Nephron progenitor cell (in vitro differentiated cells): ENCODE measurements at places on chromosomes 16 and 17.

DNA sequence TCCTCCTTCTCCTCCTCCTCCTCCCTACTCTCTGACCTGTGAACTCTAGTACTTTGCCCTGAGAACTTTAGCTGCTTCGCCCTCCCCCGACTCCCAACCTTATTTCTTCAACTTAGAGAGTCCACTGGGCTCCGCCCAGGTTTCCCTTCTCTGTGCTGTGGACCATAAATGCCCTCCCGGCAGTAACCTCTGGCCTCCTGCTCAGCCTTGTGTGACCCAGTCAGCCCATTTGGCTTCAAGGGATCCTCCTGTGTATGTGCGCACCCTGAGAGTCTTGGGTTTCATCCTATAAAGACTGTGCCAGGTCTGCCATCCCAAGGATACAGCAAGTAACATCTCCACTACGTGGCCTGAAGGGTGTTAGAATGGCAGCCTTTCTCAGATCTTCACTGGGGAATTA is 275.6 kb upstream of the C16orf82 start:
- DNase-seq = peak; percentile 61

- DNase-seq = no peak
Measured at GRCh38 chr16:85947230-85948137, 48.5 kb downstream of the IRF8 start.

DNA sequence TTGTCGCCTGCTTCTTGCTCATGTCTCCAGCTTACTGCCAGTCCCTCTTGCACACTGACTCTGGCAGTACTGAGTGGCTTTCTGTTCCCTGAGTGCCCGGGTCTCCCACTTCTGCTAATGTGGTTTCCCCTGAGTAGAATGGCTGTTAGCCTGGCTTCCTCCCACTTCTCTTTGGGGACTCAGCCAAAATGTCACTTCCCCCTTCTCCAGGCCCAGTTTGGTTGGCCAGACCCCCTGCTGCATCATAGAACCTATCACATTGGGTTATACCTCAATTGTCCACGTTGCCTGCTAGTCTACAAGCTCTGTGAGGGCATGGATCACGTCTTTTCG is 304.4 kb downstream of the HS3ST3B1 start:
- DNase-seq = no peak

DNA sequence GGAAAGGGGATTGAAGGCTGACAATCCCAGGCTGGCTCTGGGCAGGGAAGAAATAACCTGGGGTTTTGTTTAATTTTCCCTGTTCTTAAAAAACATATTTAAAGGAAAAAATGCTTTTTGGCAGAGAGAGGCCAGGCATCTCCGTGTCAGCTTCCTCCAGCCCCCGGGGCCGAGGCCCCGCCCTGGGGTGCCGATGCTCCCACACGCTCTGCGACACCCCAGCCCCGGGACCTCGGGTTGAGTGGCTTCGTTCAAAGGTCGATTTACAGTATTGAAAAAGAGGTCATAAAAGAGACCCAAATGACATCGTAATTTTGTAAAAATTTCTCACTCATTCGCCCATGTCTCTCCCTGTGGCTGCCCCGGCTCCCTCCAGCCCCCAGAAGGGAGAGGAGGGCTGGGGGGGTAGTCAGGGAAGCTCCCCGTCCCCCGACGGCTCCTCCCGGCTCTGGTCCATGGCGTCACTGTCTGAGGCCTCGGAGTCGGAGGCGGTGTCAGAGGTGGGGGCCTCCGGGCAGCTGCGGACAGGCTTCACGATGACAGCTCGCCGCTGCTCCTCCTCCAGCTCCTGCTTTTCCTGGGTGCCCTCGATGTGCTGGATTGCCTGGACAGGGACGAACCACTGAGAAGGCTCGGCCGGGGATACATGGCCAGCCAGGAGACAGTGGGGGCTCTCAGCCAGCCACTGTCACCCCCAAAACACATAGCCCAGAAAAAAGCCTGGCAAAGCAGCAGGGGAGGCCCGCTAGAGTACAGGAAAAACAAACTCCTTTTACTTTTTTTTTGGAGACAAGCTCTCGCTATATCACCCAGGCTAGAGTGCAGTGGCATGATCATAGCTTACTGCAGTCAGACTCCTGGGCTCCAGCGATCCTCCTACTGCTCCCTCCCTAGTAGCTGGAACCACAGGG is 14.9 kb downstream of the TFAP4 start:
- no peak for DNase-seq

DNA sequence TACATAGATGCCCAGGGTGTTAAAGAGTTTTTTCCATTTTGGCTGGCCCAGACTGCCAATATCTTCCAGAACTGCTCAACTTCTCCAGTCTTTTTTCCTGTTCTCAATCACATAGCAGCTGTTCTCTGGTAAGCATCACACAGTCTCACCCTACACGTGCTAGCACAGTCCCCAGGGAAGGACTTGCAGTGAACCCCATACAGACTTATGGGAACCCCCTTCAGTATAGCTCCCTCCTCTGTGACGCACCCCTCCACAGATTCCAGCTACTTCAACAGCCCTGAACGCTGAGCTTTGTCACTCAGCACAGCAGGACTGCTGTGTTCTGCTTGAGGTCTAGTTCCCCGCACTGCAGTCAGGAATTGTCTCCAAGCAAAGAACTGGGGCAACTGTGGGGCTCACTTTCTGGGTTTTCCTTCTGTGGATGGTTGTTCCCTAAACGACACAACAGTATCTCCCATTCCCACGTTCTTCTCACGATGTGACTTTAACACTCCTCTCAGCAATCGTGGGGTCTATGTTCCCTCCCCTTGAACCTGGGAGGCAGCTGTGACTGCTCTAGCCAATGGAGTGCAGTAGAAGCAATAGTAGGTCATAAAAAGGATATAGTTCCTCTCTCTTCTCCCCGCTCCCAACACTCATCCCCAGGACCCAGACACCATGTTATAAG is 3.6 kb downstream of the MMP28 start:
- no peak for DNase-seq

DNA sequence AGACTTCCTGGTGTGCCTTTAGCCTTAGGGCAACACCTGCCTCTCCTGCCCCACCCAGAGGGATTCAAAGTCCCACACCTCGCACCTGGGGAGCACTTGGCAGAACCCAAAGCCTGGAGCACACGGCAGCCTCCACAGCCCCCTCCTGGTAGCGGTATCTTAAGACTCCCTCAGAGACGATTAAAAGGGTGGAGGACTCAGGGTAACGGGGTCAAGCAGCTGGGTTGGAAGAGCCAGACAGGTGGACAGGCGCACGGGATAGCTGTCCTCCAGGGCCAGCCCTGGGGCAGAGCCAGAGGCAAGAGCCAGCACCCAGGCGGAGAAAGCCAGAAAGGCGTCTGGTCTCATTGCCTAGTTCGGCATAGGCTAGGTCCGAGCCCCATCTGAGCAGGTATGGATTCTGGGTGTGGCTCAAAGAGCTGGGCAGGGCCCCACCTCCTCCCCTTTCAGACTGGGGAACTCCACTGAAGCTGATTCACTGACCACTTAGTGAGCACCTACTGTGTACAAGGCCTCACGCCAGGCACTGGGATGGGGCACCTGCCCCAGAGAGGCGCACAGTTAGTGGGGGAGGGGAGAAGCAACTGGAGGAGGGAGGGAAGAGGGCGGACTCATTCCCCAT is 55.0 kb upstream of the MEAK7 start:
- DNase-seq = no peak

- no peak for DNase-seq
Measured at GRCh38 chr16:53849994-53850393, 146.0 kb downstream of the FTO start.

DNA sequence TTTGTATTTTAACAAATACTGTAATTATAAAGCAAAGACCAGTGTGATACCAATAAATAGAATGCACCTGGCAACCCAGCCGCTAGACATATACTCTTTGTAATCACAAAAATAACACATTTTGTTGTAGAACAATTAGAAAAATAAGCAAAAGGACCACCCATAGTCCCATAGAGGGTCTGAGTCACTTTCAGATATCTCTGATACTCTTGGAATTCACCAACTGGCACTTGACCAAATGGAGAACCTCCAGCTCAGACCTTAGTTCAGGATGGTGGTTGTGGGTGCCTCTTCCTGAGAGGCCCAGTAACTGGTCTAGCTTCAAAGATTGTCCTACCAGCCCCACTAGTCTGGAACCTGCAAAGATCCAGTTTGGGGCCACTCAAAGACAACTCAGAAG is 789 bp upstream of the TERF2 start:
- DNase-seq = no peak

GRCh38 chr16:50881956-50882355 is 140.1 kb downstream of the CYLD start:
- no peak for DNase-seq

GRCh38 chr16:29996766-29997250 is 767 bp downstream of the INO80E start:
- no peak for DNase-seq

DNA sequence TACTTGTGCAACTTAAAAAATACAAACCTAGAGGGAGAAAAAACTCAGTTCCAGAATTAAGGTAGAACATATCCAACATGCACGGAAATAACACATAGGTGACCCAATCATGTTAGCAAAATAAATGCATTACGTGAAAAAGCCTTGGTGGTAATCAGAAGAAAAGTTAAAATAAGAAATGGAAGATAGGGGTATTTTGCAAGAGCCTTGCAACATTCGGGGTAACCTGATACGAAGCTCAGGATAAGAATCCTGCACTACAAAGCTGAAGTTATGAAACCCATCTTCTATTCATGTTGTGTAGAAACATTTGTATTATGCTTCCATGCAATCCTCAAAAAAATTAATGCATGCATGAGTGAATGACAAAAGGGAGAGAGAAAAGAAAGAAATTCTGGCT is 33.1 kb downstream of the CHCT1 start:
- no peak for DNase-seq

DNA sequence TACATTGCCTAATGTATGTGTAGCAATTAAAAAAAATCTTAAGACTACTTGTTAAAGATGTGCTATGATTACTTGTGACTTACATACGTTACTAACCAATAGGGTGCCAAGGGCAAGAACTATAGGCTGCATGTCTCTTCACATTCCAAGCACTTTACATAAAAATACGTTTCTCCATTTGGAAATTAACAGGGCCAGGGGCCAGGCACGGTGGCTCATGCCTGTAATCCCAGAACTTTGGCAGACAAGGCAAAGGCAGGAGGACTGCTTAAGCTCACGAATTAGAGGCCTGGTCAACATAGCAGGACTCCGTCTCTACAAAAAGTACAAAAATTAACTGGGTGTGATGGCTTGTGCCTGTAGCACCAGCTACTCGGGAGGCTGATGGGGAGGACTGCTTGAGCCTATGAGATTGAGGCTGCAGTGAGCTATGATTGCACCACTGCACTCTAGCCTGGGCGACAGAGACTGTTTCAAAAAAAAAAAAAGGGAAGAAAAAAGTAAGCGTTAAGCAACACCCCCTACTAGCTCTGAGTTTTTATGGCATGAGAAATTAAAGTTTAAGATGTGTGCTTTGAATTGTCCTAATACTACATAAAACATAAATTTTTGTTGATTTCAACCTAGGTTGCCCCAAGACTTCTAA is 12.3 kb downstream of the PSMD12 start:
- DNase-seq = no peak

GRCh38 chr17:61806936-61807335 is 56.4 kb downstream of the BRIP1 start:
- DNase-seq = no peak

- DNase-seq = peak; percentile 61
Measured at GRCh38 chr16:29994600-29995323, 655 bp downstream of the HIRIP3 start.

DNA sequence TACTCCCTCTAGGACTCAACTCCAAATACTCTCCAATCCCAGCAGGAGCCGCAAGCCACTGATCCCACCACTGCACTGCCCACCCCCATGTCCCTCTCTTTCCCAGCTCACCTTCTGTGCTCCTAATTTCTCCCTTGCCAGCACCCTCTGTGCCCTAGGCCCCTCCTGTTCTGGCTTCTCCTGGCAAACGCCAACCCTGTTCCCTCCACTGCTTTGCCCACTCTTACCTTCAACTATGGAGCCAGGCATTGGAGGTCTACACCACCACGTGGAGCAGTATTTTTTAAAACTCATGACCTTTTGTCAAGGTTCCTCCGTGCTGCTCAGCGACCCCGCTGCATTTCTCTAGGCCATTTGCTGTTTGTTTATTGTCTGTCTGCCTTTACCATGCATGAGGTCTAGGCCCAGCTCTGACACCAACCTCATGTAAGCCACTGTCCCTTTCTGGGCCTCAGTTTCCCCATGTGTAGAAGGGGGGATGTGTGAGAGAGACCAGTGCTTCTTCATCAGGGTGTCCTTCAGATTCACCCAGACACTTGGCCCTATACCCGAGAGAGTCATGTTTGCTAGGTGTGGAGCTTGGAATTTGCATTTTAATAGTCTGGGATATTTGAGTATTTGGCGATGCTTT is 4.6 kb downstream of the CCDC102A start:
- DNase-seq = no peak

DNA sequence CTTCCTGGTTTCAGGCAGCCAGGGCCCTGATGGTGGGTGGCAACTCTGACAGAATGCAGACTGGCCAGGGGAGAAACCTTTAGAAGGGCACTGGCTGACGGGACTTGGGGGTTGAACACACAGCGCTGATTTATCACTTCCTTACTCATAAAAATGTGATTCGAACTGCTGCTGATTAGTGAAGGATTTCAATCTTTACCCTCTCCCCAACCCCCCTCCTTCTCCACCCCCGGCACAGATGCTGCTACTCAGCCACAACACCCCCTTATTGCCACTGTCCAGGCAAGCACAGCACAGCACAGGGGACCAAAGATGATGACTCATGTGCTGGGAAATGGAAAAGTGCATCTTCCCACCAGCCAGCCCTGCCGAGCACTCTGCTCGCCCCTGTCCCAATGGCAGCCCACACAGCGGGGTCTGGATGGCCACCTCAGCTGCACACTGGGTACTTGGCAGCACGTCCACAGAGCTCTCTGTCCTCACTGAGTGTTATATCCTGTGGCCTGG is 70.1 kb downstream of the SMG6 start:
- DNase-seq = peak; percentile 14

- DNase-seq = no peak
Measured at GRCh38 chr17:4786106-4786511, at the start of gene VMO1. Gene VMO1, minus strand, starts transcription at chr17:4786364. Its CDS starts 12 bp downstream, at chr17:4786352.

DNA sequence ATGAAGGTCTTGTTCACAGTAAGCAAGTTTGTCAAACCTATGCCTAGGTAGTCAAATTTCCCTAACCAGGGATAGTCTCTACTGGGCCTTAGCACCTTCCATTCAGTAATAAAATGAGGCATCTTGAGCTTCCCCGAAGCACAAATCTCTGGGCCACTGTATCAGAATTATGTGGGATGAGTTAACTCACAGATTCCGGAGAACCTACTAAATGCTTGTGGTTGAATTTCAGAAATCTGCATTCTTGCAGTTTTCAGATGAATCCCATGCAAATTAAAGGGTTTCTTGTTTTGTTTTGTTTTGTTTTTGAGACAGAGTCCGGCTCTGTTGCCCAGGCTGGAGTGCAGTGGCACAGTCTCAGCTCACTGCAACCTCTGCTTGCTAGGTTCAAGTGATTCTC is 478.8 kb upstream of the HSBP1 start:
- no peak for DNase-seq
